ENCODE measurements at places on chromosomes 16 and 17. TPM values are rescaled to one million over a fixed set of nuclear protein-coding genes. Genes with fewer than 3 reads are reported as not detected.

WIPI1 gene
- total RNA-seq = 78.1 TPM

TMEM114 gene
- total RNA-seq = not detected

DNA sequence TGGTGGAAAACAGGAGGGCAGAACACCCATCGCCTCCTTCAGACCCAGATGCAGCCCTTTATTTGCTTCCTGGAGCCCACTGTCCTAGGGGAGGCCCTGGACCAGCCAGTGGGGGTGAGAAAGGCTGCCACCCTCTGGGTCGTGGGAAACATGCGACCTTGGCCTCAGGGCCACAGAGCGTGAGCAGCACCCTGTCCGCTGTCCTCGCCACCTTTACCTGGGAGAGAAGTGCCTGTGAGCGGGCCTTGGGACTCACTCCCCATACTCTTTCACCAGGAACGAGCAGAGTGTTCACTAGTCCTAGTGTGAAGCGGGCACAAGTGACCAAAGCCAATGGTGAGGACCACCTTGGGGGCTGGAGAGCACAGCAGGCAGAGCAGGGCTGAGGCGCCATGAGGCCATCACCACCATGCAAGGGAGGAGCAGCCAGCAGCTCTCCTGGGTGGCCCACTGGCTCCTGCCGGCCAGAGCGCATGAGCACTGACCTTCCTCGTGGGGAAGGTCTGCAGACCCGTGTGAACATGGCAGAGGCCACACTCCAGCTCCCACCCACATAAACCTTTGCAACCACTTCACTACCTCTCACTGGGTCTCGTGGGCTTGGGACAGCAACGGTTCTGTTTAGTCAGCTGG is 8.5 kb downstream of the SMCR8 start:
- H3K27ac ChIP-seq = no peak overlapping the region
- H3K4me3 ChIP-seq = no peak overlapping the region
- H3K36me3 ChIP-seq = peaks cover 7% of the 10 kb centered on the region
- H3K27me3 ChIP-seq = no peaks in the 10 kb centered on the region

GRCh38 chr16:50038756-50039529 is 13.9 kb downstream of the CNEP1R1 start:
- no peaks in the 10 kb centered on the region for H3K4me1 ChIP-seq
- H3K27ac ChIP-seq = no peak overlapping the region
- no peaks in the 10 kb centered on the region for H3K27me3 ChIP-seq
- H3K36me3 ChIP-seq = no peaks in the 10 kb centered on the region
- H3K4me3 ChIP-seq = no peak overlapping the region
- DNase-seq = no peak

DNA sequence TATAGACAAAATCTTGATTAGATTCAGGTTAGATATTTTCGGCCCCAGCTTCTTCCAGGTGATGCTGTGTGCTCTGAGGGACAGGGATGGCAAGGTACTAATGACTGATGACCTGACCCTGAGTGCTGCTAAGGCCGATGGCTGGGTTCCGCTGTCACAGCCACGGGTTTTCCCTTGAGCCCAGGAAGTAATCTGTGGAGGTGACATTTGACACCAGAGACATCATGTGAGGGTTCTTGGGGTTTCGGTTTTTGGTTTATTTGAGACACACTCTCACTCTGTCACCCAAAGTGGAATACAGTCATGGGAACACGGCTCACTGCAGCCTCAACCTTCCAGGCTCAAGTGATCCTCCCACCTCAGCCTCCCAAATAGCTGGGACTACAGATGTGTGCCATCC is 9.8 kb downstream of the OTOP3 start:
- no peaks in the 10 kb centered on the region for H3K4me1 ChIP-seq
- H3K4me3 ChIP-seq = no peak overlapping the region
- H3K36me3 ChIP-seq = no peaks in the 10 kb centered on the region
- H3K27ac ChIP-seq = no peak overlapping the region

GRCh38 chr16:51431517-51432241 is 280.6 kb upstream of the SALL1 start:
- no peaks in the 10 kb centered on the region for H3K4me1 ChIP-seq
- no peak overlapping the region for H3K27ac ChIP-seq
- DNase-seq = no peak
- H3K27me3 ChIP-seq = no peaks in the 10 kb centered on the region

DNA sequence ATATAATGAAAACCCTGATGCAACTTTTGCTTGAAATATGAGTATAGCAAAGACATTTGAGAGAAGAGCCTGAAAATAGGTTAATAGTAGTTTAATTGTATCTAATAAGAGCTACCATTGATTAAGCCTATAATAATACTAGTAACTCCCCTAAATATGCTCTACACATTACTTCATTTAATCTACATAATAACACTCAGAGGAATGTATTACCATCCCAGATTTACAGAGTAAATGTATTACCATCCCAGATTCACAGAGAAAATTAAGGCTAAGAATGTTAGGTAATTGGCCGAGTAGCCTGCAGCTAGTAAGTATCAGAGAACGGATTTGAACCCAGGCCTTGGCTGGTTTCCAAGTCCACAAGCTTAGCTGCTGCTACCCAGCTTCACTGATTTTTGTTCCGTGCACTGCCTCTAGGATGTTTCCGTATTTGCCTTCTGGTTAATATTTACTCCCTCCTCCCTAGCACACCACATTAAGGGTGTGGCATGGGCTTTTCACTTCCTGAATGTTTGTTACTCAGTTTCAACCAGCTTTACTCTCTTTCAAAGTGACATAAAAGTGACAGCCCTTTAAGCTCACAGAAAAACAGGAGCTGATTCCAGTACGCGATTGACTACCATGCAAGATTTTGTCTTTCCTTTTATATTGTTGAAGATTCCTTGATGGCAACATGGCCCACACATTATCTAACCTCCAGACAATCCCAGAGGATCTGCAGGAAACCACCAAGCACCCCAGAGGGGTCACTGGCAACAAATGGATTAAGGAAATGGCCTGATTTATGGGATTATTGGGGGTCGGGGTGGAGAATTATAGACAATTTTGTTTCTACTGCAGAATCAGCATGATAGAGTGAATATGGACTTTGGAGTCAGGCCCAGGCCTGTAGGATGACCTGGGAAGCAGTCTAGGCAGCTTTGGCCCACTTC is 26.7 kb upstream of the TOX3 start:
- H3K4me1 ChIP-seq = no peaks in the 10 kb centered on the region
- H3K36me3 ChIP-seq = no peaks in the 10 kb centered on the region
- DNase-seq = no peak

DNA sequence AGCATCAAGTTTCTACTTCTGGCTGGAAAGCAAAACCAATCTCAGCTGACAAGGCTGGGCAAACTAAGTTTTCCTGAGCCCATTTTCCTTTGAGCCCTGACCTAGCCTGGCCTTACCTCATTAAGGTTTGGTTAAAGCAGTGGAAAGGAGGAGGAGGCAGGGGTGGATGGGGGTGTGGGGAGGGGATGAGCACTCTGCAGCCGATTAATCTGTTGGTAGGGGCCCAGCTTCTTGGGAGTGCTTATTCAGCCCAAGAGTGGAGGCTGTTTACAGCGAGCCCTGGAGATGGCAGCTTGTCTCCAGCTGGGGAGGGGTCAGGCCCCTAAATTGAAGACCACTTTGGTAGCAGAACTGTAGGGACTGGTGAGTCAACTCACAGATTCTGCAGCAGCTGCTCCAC is 12.0 kb downstream of the SMCR8 start:
- H3K36me3 ChIP-seq = peaks cover 94% of the 10 kb centered on the region
- no peak overlapping the region for H3K27ac ChIP-seq
- H3K4me3 ChIP-seq = no peak overlapping the region

GRCh38 chr16:49970797-49971431 is 54.1 kb upstream of the CNEP1R1 start:
- peaks cover 3% of the 10 kb centered on the region for H3K4me1 ChIP-seq
- no peak overlapping the region for H3K27ac ChIP-seq
- H3K27me3 ChIP-seq = peaks cover 12% of the 10 kb centered on the region
- no peak for DNase-seq
- H3K4me3 ChIP-seq = no peak overlapping the region

ARL5C gene
- total RNA-seq = not detected

TLCD3A gene
- 4.4 TPM for total RNA-seq

DNA sequence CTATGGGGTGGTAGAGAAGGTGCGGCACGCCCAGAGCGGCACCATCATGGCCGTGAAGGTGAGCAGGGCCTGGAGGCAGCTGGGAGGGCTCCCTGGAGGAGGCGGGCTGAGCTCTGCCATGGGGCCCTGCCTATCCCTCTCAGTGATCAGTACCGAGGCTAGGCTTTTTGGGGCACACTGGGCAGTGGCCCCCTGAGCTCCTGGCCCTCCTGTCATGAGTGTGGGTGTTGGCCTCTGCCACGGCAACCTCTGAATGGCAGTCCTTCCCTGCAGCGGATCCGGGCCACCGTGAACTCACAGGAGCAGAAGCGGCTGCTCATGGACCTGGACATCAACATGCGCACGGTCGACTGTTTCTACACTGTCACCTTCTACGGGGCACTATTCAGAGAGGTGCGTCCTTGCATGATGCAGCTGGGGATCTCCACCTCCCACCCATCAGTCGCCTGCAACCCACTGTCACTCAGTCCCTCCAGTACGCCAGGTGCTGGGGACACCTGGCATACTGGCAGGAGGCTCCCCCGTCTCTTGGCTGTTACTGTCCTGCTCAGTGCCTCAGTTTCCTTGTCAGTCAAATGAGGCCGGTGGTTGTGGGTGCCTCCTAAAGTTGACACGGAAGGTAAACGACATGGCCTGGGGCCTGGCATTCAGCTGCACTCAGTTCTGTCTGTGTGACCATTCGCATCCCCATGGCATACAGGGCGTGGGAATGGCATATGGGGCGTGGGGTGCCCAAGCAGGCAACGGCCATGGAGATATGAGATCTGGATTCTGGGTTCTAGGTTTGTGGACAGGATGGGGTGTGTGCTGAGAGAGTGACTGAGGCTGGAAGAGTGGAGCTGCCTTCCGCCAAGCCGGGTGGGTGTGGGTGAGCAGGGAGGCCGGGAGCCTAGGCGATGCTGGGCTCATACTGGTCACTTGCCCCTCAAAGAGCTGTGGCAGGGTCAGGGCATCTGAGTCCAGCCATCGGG is 16.4 kb downstream of the MAP2K3 start:
- H3K4me3 ChIP-seq = no peak overlapping the region
- H3K27ac ChIP-seq = no peak overlapping the region
- H3K36me3 ChIP-seq = peaks cover 61% of the 10 kb centered on the region
- H3K27me3 ChIP-seq = no peaks in the 10 kb centered on the region
- no peak for DNase-seq

ABCC3 gene
- 0.20 TPM for total RNA-seq

- no peak overlapping the region for H3K27ac ChIP-seq
- DNase-seq = no peak
- no peaks in the 10 kb centered on the region for H3K36me3 ChIP-seq
- peaks cover 7% of the 10 kb centered on the region for H3K4me1 ChIP-seq
- no peak overlapping the region for H3K4me3 ChIP-seq
Observed at GRCh38 chr17:10802496-10803284, 1.2 kb downstream of the TMEM238L start.

DLG4 gene
- 12.3 TPM for total RNA-seq

DNA sequence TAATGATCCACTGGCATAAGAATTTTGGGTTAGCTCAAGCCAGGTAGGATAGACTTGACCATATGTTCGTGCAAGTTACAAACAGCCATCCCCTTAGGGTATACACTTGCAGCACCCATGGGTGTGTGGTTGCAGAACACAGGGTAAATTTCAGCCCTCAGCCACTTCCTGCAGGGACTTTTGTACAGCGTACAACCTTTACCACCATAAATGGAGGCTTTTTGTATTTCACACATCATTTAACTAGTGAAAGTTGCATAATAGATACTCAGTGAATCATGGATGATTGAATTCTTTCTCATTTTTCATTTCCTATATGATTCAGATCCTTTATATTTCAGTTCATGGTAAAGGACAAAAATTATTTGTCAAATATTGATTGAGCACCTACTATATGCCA is 473.9 kb downstream of the CDH13 start:
- no peaks in the 10 kb centered on the region for H3K27me3 ChIP-seq
- H3K36me3 ChIP-seq = no peaks in the 10 kb centered on the region
- DNase-seq = no peak
- no peak overlapping the region for H3K4me3 ChIP-seq
- no peaks in the 10 kb centered on the region for H3K4me1 ChIP-seq

GRCh38 chr17:39777534-39778365 is 40.0 kb downstream of the GRB7 start:
- no peak for DNase-seq
- H3K4me1 ChIP-seq = no peaks in the 10 kb centered on the region
- no peak overlapping the region for H3K4me3 ChIP-seq
- no peak overlapping the region for H3K27ac ChIP-seq
- H3K27me3 ChIP-seq = peaks cover 37% of the 10 kb centered on the region

DOC2B gene
- 7.9 TPM for total RNA-seq

DNA sequence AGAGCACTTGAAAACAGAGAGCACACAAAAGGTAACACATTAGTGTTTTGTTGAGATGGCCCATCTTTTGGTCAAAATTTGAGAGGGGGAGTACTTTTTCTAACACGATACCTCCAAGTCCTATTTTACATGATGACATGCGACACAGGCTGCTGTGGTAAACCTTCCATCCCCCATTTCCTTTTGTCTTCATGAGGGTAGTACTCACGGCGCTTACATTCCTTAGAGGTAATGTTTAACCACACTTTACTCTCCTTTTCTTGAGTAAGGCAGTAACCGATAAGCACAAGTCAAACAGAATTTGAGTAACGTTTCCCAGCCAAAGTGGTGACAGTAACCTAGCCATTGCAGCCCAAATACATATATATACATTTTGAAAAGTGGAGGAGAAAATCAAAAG is 35.8 kb upstream of the PITPNM3 start:
- no peak overlapping the region for H3K27ac ChIP-seq
- H3K36me3 ChIP-seq = peaks cover 100% of the 10 kb centered on the region
- no peaks in the 10 kb centered on the region for H3K27me3 ChIP-seq
- no peaks in the 10 kb centered on the region for H3K4me1 ChIP-seq
- no peak overlapping the region for H3K4me3 ChIP-seq
- no peak for DNase-seq

KRT34 gene
- not detected for total RNA-seq

- DNase-seq = no peak
- H3K4me1 ChIP-seq = no peaks in the 10 kb centered on the region
- H3K27ac ChIP-seq = no peak overlapping the region
- H3K36me3 ChIP-seq = no peaks in the 10 kb centered on the region
Observed at GRCh38 chr17:57586742-57587141, 158.4 kb downstream of the CCDC182 start.

DNA sequence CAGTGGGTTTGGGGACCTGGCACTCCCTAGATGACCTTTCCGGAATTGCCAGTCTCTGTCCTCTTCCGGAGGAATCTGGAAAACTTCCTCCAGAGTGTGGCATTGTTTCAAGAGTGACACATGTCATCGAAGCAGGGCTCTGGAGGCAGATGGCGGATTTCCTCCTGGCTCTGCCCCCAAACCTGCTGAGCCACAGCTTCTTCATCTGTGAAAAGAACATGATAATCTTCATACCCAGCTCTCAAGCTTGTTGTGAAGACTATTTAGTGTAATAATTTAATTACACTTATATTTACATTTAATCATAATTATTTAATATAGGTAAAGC is 19.7 kb upstream of the TEX2 start:
- DNase-seq = no peak
- H3K36me3 ChIP-seq = no peaks in the 10 kb centered on the region
- no peak overlapping the region for H3K27ac ChIP-seq
- H3K4me3 ChIP-seq = no peak overlapping the region
- no peaks in the 10 kb centered on the region for H3K27me3 ChIP-seq
- peaks cover 17% of the 10 kb centered on the region for H3K4me1 ChIP-seq

GRCh38 chr16:86701286-86701975 is 123.1 kb downstream of the FOXL1 start:
- no peak overlapping the region for H3K27ac ChIP-seq
- no peak for DNase-seq
- no peaks in the 10 kb centered on the region for H3K27me3 ChIP-seq
